HFFc6 (cell line): ENCODE measurements at places on chromosomes 4 and X. TPM values are rescaled to one million over a fixed set of nuclear protein-coding genes. Genes with fewer than 3 reads are reported as not detected.

Gene MAGEC3
- 0.20 TPM in 1 of 3 replicates, not detected in the others for total RNA-seq

Gene LGI2
- total RNA-seq: not detected in 3 replicates

Gene TRIM2
- 30.0 to 35.4 TPM (median 35.0 TPM) in 3 replicates for total RNA-seq

Gene CHM
- total RNA-seq: 22.3 to 24.8 TPM (median 23.9 TPM) in 3 replicates

Gene FDCSP
- not detected in 2 replicates for total RNA-seq

Gene ANXA3
- total RNA-seq: 1.5 and 1.8 TPM in 2 replicates

Gene ARX
- not detected in 3 replicates for total RNA-seq

Gene IL9R
- total RNA-seq: not detected in 3 replicates

Gene LIMCH1
- 13.0 to 200 TPM (median 14.1 TPM) in 3 replicates for total RNA-seq

Gene WNK3
- total RNA-seq: not detected in 2 replicates

Gene SASH3
- total RNA-seq: not detected in 3 replicates

Gene XAGE1B
- total RNA-seq: not detected in 3 replicates

Gene ZCCHC18
- 0.10 to 0.66 TPM (median 0.31 TPM) in 3 replicates for total RNA-seq

Gene CFAP99
- not detected in 3 replicates for total RNA-seq

Gene CXCL3
- 0.40 to 1.3 TPM (median 0.72 TPM) in 3 replicates for total RNA-seq

Gene SCD5
- 25.6 to 33.3 TPM (median 26.4 TPM) in 3 replicates for total RNA-seq

Gene PDE6B
- total RNA-seq: not detected in 2 replicates

Gene PDLIM3
- total RNA-seq: not detected in 3 replicates

Gene ZNF630
- total RNA-seq: 0.12 to 0.51 TPM (median 0.27 TPM) in 3 replicates

Gene POU3F4
- total RNA-seq: not detected in 3 replicates

Gene ATP1B4
- not detected in 3 replicates for total RNA-seq
